NCI-H1436 (cell line): ENCODE measurements at places on chromosomes 7 and 10.

DNA sequence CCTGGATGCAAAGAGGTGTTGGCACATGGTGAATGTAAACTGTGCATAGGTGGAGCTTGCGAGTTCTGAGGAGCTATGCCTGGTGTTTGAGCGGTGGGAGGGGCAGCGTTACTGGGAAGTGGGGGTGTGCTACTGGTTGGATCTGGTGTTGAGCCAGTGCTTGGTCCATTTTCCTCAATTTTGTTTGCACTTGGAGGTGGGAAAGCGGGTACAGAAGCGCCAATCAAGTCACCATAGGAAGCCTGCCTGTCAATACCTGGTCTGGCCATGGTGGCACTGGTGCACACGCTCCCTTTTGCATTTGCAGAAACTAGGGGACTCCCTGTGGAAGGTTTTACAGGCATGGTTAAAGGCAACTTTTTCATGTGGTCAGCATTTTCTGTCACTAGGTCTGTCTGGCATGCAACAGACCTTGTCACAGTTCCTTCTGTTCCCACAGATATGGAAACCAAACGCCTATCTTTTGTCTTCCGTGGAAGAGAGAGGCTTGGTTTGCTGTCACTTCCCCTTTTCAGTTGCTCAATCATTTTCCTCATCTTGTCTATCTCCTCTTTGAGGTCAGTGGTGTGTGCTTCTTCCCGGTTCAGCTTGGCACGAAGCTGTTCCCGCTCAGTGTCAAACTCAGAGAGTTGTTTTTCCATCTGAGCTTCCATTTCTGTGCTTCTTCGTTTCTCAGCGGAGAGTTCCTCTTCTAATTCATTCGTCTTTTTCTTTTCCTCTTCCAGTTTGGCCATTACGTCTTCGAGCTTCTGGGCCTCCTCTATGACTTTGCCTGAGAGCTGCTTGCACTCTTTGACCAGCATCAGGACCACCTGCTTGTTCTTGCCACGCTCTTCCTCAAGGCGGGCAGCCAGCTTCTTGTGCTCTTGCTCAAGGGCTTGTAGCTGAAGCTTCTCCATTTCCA, 81.1 kb downstream of the CTTNBP2 start:
- DNase-seq: no peak

DNA sequence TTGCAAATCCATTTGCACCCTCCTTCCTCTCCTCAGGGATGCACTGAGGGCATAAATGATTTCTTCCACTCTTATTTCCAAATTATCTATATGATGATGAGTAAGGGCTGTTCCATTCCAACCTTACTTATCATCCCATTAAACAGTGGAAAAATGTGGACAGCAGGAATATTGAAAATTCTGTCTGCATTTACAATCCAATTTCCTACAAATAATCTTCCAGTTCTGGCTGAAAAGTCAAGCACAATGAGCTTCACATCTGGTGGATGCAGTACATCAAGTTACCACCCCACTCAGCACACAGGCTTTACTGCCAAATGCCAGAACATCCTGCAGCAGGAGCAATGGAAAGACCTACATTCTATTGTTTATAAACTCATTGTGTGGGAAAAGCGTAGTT, 345.0 kb upstream of the STEAP1 start:
- DNase-seq: no peak

DNA sequence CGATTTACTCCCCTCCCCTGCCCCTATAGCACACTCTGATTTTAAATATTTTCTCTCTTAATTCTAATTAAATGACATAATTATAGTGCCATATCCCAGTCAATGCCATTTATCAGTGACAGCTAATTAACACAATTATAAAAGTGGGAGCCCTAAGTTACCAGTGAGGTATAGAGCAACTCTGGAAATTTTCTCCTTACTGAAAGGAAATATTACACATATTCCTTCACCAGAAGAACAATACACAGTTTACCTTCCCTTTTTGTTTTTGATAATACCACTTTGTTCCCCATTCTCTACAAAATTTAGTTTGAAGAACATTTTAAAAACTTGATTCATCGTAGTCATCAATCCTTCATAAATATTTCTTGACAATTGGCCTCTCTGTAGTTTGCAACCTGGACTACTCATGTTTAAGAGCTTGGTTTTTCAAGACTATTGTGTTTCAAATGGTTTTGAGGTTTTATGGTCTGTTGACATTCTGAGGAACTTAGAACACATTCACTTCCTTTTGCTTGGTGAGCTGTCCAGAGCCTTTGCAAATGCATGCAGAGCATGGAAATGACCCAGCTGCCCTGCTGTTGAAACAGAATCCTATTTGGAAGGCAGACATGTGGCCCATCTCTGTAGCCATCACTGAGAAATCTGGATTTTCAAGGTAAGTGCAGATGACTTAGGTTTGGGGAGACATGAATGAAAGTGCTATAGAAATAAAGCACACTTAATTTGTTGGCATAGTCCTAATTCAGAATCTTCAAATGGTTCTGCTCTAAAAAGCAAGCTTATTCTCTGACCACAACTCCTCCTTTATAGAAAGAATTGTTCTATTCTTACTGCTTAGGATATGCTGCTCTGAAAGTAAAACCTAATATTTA, at the start of gene GPR141:
Gene GPR141 (plus strand): TSS at position 521 of the 875 bp plus-strand sequence. CDS start 56,628 bp downstream, outside the sequence.
- no peak for DNase-seq

DNA sequence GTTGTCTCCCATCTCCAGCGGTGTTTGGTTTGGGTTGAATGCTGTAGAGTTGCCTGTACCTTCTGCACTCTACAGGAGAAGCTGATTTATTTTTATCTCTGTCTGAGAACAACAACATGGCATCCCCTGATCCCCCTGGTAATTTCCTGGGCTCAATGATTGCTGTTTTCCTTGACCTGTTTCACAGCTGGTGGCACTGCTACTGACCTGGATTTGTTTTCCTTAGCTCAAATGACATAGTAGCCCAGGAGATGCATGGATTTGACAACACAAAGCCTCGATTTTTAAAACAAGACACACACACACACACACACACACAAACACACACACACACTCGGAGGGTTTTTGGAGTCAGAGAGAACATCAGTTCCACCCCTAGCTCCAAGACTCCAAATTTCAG, 301.6 kb downstream of the NRG3 start:
- DNase-seq: no peak

DNA sequence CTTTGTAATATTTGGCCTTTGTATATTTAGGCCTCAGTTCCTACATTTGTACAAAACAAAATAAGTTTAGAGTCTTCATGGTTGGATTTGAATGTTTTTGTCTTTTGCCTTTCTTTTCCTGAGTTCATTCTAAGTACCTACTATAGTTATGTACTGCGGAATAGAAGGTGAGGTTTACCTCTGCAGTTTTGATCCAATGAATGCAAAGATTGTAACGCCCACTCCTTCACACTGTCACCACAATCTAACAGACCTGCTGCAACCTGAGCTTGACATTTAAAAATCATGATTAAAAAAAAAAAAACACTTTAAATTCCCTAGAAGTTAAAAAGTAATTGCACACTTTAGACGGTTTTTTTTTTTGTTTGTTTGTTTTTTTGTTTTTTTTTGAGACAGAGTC, 145.0 kb downstream of the CALCR start:
- no peak for DNase-seq

GRCh38 chr7:54749200-54749599, 9.8 kb downstream of the SEC61G start:
- no peak for DNase-seq

- DNase-seq: no peak
These were observed 44.7 kb downstream of the EBF3 start for GRCh38 chr10:129919358-129919757.

GRCh38 chr7:114802632-114803031, 119.3 kb upstream of the MDFIC start:
- no peak for DNase-seq

- DNase-seq: peak; percentile 72
These were observed 25.9 kb upstream of the PTPRN2 start for GRCh38 chr7:158613481-158613880.

DNA sequence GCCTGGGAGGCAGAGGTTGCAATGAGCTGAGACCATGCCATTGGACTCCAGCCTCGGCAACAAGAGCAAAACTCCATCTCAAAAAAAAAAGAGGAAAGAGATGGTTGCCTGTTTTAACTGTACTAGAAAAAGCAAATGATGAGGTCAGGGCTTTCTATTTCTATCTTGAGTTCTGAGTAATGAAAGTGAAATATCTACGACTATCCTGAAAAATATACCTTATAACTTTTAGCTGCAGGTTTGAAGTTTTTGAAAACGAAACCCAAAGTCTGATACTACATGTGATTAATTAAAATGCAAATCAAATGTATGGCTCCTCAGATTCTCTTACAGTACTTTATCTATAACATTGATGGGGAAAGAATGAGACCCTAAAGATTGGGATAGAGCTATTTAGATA, 636.2 kb upstream of the LRRN3 start:
- no peak for DNase-seq

GRCh38 chr10:82544377-82544776, 669.4 kb downstream of the NRG3 start:
- DNase-seq: no peak

DNA sequence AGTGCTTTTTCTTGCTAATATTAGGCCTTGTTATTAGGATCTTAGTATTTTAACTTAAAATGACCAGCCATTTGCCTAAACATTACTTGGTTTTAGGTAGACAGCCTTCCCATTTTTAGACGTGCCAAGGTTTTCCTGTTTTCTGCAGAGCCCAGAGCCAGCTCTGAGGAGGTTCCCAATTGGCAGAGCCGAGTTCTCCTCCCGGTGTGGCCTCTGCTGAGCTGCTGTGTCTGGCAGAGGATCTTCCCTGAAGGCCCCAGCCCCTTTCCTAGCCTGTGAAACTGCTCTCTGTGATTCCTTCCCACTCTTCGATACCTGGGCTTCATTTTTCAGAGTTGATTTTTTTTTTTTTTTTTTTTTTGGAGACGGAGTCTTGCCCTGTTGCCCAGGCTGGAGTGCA, 91.4 kb downstream of the EEPD1 start:
- no peak for DNase-seq

GRCh38 chr10:94344522-94345122, 18.1 kb downstream of the NOC3L start:
- no peak for DNase-seq

DNA sequence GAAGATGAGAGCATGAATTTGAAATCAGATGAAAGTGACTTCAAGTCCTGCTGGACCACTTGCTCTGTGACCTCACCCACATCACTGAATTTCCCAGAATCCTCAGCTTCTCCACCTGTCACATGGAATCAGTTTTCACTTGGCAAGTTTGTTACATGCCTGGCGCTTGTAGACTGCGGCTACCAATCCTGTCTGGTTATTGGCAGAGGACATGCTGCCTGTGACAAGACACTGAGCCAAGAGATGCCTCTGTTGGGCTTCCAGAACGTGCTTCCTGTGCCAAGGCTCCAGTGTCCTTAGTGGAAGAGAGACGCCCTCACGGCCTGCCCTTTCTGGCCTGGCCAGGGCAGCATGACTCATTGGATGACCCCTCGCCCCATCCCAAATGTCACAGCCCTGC, 4.4 kb upstream of the MYL10 start:
- no peak for DNase-seq

GRCh38 chr7:28754447-28754846, 203.7 kb downstream of the TRIL start:
- DNase-seq: no peak

GRCh38 chr7:158997110-158997453, 140.7 kb downstream of the DYNC2I1 start:
- no peak for DNase-seq

DNA sequence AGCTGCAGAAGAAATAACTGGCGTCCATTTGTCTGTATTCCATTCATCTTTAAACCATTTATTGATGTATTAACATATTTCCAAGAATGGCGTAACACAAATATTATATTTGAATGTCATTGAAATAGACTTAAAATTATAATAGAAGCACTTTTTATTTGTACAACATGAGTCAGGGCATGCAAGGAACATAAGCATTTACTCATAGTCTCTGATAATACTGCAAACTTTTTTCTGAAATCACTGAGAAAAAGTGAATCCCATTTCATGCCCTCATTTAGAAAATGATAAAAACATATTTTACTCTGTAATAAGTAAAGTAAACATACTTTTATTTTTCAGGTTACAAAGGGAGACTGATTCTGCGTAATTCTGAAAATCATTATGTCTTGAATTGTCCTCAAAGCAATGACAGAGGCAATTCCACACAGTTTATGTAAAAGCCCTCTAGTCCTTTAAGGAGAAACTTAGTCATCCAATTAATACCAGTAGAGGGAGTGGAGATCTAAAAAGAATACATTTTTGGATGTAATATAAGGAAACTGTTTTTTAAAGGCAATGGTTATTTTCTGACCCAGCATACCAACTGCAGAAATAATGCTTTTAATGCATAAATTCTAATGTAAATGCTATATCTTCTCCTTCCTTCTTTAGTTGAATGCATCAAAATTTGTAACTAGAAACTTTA, 58.1 kb downstream of the AGMO start:
- DNase-seq: no peak

DNA sequence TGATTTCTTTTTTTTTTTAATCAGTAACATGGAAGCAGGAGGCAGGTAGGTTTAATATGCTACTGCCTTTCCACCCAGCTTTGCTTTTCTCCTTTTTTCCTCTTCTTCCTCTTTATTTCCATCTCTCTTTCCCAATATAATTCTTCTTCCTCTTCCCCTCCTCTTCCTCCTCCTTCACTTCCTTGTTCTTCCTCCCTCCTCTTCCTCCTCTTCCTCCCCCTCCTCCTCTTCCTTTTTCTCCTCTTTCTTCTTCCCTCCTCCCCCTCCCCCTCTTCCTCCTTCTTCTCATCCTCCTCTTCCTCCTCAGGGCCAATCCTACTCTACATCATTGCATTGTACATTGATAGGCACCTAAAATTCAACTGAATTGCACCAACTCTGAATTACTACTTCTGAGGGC, 11.4 kb downstream of the ZNF503 start:
- no peak for DNase-seq

DNA sequence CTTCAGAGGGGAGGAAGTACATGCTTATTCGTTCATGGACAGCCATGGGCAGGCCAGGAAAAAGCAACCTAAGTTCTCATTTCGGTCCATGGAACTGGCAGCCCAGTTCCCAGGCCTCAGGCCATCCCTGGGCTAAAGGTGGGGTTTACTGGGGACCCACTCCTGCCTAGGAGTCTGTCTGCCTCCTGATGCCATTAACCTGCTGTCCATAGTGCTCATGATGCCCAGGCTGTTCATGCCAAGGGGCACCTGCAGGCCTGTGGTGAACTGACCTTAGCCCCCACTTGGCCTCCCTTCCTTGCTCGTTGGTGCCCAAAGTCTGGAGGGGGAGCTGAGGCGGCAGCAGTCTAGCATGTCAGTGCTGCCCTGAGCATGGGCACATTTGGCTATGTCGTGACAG, 450.2 kb upstream of the MBL2 start:
- no peak for DNase-seq
